ENCODE measurements at places on chromosomes 1 and 21.

- no peak for DNase-seq
These were observed 51.1 kb downstream of the COL24A1 start for GRCh38 chr1:86105533-86105866.

DNA sequence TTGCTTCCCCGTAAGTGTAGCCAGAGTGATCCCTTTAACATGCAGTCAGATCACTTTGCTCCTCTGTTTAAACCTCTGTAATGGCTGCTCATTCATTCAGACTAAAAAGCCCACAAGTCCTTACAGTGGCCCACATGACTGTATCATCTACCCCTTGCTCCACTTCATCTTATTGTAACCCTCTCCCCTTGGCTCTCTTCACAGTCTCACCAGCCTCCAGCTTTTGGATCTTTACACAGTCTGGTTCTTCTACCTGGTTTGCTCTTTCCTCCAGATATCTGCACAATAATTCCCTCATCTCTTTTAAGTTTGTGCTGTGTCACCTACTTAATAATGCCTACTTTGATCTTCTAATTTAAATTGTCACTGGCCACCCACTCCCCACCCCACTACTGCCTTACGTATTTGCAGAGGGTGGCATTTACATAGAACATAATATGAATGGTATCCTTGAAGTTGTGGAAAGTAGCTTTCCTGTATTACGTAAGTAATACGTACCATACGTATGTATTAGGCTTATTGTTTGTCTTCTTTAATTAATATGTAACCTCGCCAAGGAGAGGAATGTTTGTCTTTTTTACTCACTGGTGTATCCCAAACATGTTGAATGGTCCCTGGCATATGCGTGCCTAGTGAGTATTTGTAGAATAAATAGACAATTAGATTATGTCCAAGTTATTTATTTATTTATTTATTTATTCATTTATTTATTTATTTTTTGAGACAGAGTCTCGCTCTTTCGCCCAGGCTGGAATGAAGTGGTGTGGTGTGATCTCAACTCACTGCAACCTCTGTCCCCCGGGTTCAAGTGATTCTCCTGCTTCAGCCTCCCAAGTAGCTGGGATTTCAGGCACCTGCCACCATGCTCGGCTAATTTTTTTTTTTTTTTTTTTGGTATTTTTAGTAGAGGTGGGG is 48.6 kb downstream of the TSNAX start:
- DNase-seq: no peak

DNA sequence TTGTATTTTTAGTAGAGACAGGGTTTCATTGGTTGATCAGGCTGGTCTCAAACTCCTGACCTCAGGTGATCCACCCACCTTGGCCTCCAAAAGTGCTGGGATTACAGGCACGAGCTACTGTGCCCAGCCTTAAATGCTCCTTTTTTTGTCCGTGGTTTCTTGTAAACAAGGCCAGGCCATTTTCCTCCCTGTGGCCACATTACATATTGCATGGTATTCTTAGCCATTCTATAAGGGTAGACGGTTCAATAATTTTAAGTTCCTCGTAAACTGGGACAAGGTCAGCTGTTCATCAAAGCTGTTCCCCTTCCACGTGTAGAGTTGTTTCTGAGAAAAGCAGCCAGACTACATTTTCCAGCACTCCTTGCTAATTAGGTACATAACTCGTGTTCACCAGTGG is 10.3 kb upstream of the LUZP1 start:
- DNase-seq: no peak

DNA sequence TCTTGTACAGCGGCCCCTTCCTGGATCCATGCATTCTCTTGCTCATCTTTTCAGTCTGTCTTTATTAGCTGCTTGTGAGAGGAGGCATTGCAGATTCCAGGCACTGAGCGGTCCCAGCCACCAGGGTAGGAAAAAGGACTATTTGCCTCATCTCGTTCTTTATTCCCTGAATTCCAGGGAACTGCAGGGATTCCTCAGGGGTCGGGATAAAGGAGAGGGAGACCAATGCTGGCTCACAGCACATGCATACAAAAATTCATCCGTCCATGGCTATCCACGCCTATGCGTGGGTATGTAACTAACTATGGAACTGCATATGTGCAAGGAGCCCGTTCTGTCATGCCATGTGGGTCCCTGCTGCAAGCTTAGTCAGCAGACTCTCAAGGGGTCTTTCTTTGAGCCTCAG is 879 bp upstream of the PLPPR5 start:
- no peak for DNase-seq

DNA sequence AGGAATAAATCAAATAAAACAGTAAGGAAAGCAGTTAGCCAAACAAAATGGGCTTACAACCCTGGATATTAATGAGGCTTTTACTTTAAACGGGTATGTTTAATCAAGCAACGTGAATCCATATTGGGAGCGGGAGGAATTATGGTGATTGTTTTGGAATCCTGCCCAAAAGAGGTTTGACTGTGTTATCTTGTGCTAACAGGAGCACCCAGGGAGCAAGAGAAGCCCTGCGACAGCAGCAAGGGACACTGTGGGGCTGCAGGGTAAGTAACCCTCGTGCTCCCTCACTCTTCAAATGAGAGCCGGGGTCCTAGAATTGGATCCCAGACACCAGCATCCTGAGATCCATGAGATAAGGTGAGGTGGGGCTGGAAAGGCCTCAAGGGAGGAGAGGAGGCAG is 72.6 kb upstream of the PGBD5 start:
- no peak for DNase-seq

GRCh38 chr1:234507089-234507488 is 28.1 kb upstream of the TARBP1 start:
- no peak for DNase-seq

GRCh38 chr1:198598796-198599321 is 40.0 kb upstream of the PTPRC start:
- no peak for DNase-seq

GRCh38 chr1:237270353-237270752 is 228.4 kb downstream of the RYR2 start:
- no peak for DNase-seq
